ENCODE measurements at places on chromosomes 2 and 18.
A peak's percentile ranks its signal among the peaks of the same experiment; 100 is the strongest.

DNA sequence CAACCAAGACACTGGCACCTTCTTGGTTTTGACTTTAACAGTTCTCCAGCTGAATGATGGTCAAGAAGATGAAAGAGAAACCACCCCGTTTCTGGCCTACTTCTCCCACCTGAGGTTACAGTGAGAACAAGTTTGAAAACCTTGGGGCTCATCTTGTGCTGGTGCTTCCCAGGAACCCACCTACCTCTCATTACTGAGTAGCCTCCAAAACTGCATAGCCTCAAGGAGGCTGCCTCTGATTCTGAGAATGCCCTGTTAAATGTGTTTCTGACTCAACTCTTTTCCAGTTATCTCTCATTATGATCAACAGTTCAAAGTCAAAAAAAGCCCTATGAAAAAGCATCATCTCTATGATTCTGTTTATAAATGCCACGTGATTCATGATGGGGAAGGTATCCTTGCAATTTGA lies 121.9 kb downstream of the CACNB4 start:
- DNase-seq: no peak

DNA sequence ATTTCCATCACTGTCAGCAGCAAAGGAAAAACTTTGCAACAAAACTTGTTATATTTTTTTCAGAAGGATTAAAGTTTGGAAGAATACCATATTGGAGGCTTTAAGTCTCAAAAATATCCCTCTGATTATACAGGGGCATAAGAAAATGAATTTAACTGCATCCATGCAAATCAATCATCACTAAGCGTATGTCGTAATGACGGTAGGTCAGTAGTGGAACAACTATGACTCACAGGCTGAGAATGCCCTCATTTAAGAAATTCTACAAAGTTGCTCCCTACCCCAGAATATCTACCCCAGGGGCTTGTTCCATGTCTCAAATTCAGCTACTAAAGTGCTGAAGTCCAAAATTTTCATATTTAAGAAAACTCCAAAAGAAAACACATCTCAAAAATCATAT lies 12.5 kb upstream of the NAB1 start:
- no peak for DNase-seq

DNA sequence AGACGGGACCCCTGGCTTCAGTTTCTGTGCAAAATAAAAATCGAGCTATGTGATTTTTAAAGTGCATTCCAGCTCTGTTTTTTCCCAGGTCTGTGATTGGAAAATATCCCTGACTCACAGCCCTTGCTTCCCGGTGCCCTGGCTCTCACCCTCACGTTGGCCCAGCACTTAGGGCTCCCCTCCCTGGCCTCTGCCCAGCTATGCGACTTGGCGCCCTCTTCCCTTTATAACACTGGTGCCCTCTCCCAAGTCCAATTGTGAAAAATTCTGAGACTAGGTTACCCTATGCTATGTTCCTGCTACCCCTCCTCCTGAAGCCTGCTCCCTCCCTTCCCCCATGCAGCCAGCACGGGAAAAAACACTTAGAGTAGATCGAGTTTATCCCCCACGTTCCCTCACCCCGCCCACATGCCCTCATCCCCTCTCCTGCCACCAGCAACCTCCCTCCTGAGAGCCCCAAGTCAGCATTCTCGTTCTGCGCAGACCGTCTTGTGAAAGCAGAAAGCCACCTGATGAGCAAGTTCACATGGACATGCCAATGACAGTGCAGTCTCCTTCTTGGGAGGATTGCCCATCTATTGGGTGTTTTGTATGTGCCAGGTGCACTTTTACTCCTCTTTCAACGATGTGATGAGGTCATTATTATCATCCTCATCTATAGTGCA lies 228.8 kb downstream of the VAPA start:
- DNase-seq: no peak

DNA sequence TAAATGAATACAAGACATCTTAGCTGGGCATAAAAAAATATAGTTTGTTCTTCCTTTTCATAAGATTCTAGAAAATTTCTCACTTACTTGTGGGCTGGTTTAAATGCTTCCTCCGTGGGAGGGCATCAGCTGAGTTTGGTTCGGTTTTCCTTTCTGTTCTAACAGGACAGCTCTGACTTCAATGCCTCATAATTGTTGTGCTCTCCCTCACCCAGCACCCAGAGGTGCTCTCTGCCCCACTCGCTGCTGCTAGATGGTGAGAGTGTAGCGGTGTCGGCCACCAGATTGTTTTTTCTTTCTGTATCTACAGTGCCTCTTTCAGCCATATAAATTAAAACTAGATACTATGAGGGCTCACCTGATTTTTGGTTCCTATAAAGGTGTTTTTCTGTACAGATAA lies 407.2 kb upstream of the CDH7 start:
- DNase-seq: no peak

GRCh38 chr2:1605102-1606045 lies 138.9 kb downstream of the PXDN start:
- no peak for DNase-seq

- DNase-seq: no peak
Observed at GRCh38 chr2:175402571-175402970, 221.1 kb upstream of the ATP5MC3 start.

DNA sequence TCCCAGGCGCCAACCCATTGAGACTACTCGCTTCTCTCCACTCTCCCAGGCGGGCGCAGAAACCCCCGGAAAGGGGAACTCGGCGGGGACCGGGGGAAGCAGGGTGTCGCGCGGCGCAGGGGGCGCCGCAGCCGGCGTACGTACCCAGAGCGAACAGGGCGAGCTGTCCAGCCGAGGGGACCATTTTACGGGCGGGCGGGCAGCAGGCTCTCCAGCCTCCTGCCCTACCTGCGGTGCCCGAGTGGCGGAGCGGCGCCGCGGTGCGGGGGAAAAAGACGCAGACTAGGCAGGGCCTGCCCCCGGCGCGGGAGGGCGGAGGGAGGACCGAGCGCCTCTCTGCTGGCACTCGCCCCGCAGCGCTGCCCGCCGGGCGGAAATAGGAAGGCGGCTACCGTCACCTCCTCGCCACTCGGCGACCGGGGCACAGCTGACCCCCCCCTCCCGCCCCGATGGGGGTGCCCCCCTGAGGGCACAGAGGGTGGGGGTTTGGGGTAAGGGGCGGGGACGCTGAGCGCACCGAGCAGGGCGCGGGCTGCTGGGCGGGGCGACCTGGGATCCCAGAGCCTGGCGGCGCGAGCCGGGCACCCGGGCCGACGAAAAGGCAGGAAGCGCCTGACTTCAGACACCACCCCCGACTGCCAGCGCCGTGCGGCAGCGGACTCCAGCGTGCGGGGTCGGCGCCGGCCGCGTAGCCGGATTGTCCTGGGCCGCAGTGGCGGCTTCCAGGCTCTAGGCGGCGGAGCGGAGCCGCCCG lies at the start of gene TGFA:
TSS of gene TGFA (minus strand) at position 243 of the 754 bp plus-strand sequence. CDS start at position 184, 59 bp downstream.
- DNase-seq: peak; percentile 91

GRCh38 chr2:10159086-10159485 lies 36.5 kb downstream of the RRM2 start:
- no peak for DNase-seq

DNA sequence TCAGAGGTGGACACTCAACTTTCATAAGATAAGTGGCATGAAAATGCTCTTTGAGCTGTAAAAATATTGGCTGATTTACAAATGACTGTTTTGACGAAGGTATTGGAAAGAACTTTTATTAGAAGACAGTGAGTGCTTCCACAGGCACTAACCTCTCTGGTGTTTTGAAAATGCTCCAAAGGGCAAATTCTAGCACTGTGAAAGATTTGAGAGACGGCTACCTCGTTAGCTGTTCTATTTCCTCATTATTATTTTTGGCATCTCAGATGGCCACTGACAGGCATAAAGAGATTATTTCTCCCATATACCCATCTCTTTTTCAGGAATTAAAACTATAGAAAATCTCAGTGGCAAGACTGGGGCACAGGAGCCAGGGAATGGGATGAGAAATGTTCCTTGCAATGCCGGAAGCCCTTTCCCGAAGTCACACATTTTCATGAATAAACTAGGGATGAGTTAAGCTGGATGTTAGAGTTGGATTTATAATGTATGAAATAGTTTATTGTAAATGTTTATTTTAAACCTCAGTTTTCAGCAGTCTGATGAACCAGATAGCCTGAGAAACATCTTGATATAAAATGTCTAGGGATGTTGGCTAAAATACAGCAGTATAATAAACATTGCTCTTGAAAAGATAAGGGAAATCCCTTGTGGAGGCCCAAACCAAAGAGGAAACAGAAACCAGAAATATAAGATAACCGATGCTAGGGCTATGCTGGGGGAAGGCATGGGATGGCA lies 175.7 kb downstream of the ASB1 start:
- no peak for DNase-seq

DNA sequence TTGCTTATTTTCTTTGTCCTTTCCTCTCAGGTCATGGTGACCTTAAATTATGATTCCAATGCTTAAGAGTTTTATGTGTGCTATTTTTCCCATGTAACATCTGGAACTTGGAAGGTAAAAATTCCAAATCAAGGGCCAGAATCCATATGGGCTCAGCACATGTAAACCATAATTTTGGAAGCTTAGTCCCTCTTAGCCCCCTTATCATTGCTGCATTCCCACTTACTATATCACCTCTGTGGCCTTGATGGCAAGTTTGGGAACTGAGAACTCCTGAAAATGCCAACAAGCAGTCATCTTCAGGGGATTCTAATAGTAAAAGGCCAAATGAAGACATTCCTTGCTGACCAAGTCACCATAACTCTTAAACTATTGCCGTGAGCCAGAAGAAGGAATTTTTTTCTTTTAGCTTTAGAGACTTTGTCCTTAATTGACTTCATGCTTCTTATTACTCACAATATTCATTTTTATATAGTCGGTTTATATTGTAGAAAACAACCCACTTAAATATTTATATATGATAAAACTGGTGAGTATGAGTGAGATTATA lies 251.4 kb downstream of the SLC8A1 start:
- no peak for DNase-seq

DNA sequence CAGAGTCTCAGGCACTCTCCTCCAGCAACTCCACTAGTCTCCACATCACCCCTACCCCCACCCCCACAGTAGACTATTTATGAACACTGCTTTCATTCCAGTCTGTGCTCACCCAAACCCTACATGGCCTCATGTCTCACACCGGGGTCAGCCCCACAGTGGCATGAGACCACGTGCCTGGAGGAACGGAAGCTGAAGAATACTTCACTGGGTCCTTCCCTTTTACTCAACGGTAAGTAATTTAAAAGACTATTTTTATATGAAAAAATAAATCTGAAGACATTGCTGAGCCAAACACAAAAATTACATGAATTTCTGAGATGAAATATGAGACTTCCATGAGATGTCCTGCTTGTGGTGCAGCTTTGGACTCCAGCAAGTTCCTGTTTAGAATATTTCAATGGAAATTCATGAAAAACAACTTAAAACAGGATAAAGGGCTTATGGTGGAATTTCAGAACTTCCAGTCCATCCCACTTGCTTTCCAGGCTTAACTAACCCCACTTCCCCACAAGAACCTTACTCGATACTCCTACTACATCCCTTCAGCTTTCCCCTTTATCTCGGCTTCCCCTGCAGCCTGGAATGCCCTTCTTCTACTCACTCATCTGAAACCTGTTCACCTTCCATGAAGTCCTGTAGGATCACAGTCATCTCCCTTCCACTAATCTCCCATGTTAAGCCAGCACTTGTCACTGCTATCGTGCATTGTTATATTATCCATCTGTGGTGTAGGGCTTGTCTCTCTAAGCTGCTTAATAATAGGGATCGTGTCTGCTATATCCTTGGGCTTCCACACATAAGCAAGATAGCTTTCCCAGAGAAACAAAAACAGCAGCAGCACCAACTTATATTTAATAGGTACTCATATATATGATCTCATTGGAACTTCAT lies 47.9 kb downstream of the SLC14A1 start:
- no peak for DNase-seq

GRCh38 chr2:50443868-50444630 lies 587.9 kb downstream of the NRXN1 start:
- no peak for DNase-seq

DNA sequence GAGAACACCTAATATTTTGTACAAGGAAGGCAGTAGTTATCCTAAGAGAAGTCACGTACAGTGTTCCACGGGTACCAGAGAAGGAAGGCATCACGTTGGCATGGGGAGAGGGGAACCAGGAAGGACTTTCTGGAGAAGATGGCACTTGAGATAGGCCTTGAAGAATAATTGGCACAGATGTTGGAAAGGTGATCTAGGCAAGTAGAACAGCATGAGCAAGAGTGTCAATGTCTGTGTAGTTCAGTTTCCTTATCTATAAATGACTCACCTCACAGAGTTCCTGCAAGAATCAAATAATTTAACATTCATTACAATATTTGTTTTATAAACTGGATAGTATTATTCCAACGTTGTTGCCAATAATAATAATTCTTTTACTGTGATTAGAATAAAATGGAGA lies 48.3 kb upstream of the BZW1 start:
- DNase-seq: no peak

DNA sequence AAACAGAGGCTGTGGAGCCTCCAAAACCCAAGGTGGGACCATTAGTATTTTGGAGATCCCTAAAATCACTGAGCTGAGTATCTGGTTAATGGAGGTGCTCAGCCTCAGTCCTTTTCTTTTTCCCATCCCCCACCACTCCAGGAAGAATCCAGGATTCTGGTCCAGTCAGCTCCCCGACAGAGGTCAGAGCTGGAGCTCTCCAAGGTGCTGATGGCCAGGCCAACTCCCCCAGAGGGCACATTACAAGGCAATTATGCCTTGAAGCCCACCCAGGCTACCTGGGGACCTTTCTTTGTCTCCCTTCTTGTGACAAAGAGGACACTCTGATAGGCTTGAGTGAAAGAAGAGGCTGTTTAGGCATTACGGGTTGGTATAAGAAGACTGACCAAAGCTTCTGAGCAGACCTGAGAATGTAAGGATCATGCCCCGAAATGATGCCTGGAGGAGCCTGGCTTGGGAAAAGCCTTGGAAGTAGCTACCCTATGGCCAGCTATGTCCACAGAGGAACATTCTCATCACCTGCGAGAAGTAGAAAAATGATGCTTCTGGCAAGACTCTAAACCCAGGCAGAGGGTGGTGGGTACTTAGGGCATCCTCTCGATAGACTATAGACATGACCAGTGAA lies 102.5 kb upstream of the LDAH start:
- DNase-seq: peak; percentile 26

DNA sequence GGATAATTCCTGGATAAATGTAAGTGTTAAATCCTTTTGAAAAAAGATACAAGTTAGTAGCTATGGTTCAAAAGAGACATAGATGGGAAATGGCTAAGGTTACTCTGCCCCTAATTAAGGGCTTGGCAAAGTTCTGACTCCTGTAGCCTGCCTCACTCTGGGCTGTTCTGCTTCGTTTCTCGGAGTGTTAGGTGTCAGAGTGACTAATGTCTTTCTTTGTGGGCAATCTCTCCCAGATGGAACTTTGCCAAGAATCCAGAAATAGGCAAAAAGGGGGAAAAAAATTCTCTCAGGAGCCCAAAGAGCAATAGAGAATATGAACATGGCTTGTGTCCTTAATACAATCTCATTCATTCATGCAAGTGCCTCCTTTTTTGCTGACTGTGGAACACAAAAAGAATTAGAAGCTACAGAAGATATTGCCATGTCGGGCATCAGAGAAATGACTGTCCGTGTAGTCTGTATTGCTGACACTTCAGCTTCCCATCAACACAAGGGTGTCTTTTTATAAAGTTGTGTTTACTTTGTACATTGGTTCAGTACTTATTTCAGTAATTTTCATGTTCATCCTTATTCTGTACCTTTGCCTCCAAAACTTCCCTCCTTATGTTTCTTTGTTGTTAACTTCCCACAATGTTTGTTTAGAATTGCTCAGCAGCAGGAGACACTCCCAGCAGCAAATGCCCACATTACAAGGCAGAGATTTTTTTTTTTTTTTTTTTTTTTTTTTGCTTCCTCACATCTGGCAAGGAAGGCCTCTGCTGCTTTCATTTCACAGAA lies 134.0 kb downstream of the FTCDNL1 start:
- DNase-seq: peak; percentile 32

All from right kidney (tissue), 9 donors.